ENCODE measurements at places on chromosomes 2 and 18. TPM values are rescaled to one million over a fixed set of nuclear protein-coding genes. Genes with fewer than 3 reads are reported as not detected.

The EVA1A gene
- total RNA-seq: not detected

The IRS1 gene
- total RNA-seq: 22.3 TPM

The SNORC gene
- 23.1 TPM for total RNA-seq

The NOSTRIN gene
- 35.9 TPM for total RNA-seq

The GPR75 gene
- total RNA-seq: 11.3 TPM

The B3GNT7 gene
- total RNA-seq: 1.3 TPM

The LRATD1 gene
- 4.9 TPM for total RNA-seq

The CDKL4 gene
- total RNA-seq: not detected

The NAT8 gene
- not detected for total RNA-seq

The CD207 gene
- not detected for total RNA-seq

The ANKRD30B gene
- 11.5 TPM for total RNA-seq

The MARCO gene
- total RNA-seq: 6.6 TPM

The OXER1 gene
- 0.98 TPM for total RNA-seq

The PRSS56 gene
- not detected for total RNA-seq

The LHCGR gene
- 0.29 TPM for total RNA-seq

The LIMS4 gene
- 0.64 TPM for total RNA-seq

The ABI2 gene
- total RNA-seq: 71.6 TPM

The SPP2 gene
- not detected for total RNA-seq

The CNDP1 gene
- not detected for total RNA-seq

The FHOD3 gene
- 13.0 TPM for total RNA-seq

Data from breast epithelium (tissue), 4 donors.